ENCODE measurements at places on chromosomes 3 and 15. TPM values are rescaled to one million over a fixed set of nuclear protein-coding genes. Genes with fewer than 3 reads are reported as not detected.

- DNase-seq, result no peak
Measured at GRCh38 chr3:58266577-58266976, 29.0 kb downstream of the ABHD6 start.

SLC25A20 gene
- 3.6 TPM for total RNA-seq

ZNF860 gene
- 1.1 TPM for total RNA-seq

FBN1 gene
- total RNA-seq, result 54.0 TPM

GRCh38 chr3:178195824-178196223 is 340.4 kb upstream of the KCNMB2 start:
- DNase-seq, result no peak

CHST2 gene
- 12.9 TPM for total RNA-seq

GRCh38 chr15:88275804-88276203 is 19.3 kb upstream of the NTRK3 start:
- DNase-seq, result no peak

- no peak for DNase-seq
Measured at GRCh38 chr3:13072239-13072599, 1.0 kb downstream of the IQSEC1 start.

GRCh38 chr3:58556001-58556400 is 19.0 kb upstream of the ACOX2 start:
- DNase-seq, result no peak

GRCh38 chr3:153431076-153431475 is 269.1 kb downstream of the RAP2B start:
- DNase-seq, result no peak

CHDH gene
- 1.0 TPM for total RNA-seq

GRCh38 chr15:60458721-60459120 is 20.2 kb downstream of the ICE2 start:
- DNase-seq, result no peak

CMTM8 gene
- 16.2 TPM for total RNA-seq

DNA sequence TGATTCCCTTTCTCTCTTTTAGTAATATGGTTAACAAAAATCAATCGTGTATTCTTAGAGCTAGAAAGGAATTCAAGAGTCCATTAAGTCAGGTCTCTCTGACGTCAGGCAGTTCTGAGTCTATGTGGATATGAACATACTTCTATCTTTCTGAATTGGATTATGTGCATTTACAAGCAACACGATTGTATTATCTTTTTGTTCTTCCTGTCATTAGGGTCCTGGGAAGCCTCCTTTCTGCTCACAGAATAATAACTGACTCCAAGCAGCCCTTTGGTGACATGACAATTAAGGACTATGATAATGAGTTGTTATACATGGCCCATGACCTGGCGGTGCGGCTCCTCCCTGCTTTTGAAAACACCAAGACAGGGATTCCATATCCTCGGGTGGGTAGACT is 14.0 kb downstream of the EDEM1 start:
- no peak for DNase-seq

TXNRD3 gene
- 4.8 TPM for total RNA-seq

- no peak for DNase-seq
Measured at GRCh38 chr3:105806359-105806758, 62.5 kb downstream of the CBLB start.

GRCh38 chr3:39848365-39848764 is 39.0 kb downstream of the MYRIP start:
- DNase-seq, result no peak
